Activated CD8-positive, alpha-beta memory T cell treated with anti-CD3 and anti-CD28 coated beads for 1 hour (primary cell): ENCODE measurements at places on chromosomes 11 and 22.
A peak's percentile ranks its signal among the peaks of the same experiment; 100 is the strongest.

DNA sequence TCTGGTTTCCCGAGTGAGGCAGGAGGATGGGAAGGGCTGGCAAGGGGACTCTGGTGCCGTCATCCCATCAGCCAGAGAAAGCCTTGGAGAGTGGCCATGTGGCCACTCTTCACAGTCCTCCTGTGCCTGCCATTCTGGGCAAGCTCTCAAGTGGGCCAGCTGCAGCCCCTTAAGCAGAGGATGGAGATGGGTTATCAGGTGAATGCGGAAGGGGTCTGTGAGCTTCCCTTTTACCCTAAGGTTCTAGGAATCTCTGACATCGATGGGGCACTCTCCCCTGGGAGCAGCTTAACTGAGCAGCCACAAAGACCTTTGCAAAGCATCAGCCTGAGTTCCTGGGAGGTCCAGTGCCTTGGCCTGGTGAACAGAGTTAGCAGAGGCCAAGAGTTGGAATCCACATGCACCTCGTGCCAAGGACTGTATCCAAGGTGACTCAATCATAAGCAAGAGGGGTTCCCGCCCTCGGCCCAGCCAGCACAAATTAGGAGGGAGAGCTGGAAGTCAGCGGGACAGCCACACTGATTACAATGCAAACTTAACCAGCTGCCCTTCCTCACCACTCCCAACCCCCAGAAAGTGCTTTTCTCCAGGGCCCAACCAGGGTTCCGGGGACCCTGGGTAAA is 193.6 kb downstream of the BUD13 start:
- DNase-seq = no peak

GRCh38 chr11:81070948-81071347 is 1630.1 kb upstream of the TENM4 start:
- no peak for DNase-seq

GRCh38 chr11:57568330-57568766 is 876 bp upstream of the UBE2L6 start:
- DNase-seq = peak; percentile 82

GRCh38 chr11:19226378-19227195 is 14.2 kb downstream of the E2F8 start:
- no peak for DNase-seq

- DNase-seq = no peak
Observed at GRCh38 chr22:35638001-35638400, 10.2 kb upstream of the APOL6 start.

DNA sequence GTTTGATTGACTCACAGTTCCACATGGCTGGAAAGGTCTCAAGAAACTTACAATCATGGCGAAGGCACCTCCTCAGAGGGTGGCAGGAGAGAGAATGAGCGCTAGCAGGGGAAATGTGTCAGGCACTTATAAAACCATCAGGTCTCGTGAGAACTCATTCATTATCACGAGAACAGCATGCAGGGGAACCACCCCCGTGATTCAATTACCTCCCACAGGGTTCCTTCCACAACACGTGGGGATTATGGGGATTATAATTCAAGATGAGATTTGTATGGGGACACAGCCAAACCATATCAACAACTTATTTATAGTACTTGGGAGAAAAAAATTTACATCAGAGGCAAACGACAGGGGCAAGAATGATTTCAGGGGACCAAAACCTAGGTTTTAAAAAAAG is 3.0 kb downstream of the ME3 start:
- no peak for DNase-seq

DNA sequence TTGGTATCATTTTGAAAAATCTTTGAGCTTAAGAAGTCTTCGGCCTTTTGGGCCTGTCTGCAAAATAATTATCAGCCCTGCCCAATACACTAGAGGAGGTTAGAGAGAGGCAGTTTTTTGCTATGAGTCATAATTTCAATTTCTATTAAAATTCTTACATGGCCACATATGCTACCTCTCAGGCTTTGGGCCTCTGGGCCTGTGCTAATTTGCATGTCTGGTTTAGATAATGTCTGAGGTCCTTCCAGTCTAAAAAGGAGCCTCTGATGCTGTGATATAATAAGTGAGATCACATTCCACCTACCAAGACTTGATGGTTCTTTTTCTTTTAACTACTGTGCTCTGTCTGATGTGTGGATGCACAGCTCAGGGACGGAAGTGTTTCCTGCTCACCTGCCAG is 70.8 kb downstream of the KCNJ1 start:
- no peak for DNase-seq

- DNase-seq = no peak
Observed at GRCh38 chr11:12286606-12287005, 90.8 kb upstream of the PARVA start.

DNA sequence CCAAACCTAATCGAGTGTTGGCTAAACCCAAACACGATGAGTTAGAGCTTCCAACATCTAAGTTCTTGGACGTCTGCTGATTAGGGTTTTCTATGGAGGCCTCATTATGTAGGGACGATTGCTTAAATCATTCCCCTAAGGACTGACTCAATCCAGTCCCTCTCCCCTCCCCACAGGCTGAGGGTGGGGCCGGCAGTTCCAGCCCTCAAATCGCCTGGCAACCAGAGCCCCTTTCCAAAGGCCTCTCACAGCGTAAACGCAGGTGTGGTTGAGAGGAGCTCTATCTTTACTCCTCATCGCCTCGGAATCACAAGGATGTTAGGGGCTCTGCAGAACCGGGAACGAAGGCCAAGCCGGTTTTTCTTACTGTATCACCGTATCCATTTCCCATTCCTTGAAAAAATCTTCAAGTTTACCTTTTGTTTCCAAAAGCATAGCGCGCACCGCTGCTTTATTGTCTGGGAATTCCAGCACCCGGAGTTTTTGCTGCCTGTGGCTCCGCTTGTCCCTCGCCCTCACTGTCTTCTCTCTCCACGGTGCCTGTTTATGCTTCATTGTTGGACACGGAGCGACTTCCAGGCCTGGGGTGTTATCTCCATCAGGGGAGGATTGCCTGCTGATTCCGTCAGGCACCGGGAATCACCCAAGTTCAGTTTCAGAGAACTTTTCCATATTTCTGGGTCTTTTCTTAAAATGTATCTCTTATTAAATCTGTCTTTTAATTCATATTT is 13.8 kb upstream of the IFITM3 start:
- no peak for DNase-seq

- DNase-seq = no peak
Observed at GRCh38 chr11:75533896-75534258, 8.1 kb upstream of the GDPD5 start.

GRCh38 chr11:78039919-78040671 is 17.0 kb upstream of the KCTD14 start:
- DNase-seq = no peak

DNA sequence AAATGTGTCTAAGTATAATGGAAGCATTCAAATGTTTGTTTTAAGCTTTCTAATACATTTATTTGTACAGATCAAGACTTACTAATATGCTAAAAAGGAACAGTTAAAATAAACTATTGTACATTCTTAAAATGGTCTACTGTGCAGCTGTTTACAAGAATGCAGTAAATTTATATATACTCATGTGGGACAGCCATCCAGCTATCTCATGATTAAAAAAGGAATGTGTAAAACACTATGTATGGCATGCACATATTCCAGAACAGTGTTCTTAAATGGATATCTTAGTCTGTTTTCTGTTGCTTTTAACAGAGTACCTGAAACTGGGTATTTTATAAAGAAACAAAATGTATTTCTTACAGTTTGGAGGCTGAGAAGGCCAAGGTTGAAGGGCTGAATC is 30.2 kb upstream of the CSTF3 start:
- no peak for DNase-seq

DNA sequence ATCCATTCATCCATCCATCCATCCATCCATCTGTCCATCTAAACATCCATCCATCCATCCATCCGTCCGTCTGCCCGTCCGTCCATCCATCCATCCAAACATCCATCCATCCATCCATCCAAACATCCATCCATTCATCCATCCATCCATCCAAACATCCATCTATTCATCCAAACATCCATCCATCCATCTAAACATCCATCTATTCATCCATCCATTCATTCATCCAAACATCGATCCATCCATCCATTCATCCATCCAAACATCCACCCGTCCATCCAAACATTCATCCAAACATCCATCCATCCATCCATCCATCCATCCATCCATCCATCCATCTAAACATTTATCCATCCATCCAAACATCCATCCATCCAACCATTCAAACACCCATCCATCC is 45.3 kb upstream of the SMIM38 start:
- no peak for DNase-seq

DNA sequence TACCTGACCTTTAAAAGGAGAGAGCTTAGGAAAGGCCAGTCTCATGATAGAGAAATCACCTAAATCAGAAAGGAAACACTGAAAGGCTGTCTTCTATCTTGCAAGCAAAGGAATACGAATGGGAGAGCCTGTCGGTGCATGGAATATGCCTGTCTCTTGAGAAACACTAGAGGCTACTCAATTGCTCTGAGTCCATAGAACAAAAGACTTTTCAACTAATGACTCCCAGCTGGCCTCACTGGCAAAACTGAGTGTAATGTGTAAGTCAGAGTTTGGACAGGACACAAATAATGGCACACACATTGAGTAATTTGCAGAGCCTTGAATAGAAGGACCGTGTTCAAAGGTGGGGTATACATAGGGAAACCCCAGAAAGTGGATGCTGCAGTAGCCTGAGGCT is 171.0 kb upstream of the ARHGAP20 start:
- no peak for DNase-seq

DNA sequence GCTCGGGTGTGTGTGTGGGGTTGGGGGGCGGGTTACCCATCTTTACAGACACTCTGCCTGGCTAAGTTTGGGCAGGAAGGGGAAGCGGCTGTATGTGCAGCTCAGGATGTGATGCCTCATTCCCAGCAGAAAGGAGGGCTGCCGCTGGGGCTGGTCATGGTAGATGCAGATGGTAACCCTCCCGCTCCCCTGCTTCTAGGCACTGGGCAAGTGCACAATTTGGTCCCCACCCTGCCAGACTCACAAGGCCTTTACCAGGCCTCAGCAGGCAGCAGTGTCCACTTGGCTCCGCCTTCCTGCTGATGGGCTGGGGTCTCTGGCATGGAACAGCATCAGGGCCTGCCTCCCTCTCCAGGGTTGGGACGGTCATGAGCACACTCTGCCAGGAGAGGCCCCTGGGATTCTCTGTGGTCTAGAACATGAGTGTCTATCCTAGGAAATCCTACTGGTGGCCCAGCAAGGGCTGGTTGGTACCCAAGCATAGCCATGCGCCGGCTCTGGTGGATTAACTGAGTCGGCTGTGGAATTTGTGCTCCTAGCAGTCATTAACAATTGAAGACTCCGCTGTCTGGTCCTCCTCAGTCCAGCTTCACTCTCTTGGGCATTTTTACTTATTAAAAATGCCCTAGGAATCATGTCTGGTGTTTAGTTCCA is 4.2 kb downstream of the LMO1 start:
- no peak for DNase-seq
